ENCODE measurements at places on chromosomes 16 and 17.

- DNase-seq: no peak
Observed at GRCh38 chr16:65704866-65705265, 583.0 kb upstream of the CDH11 start.

DNA sequence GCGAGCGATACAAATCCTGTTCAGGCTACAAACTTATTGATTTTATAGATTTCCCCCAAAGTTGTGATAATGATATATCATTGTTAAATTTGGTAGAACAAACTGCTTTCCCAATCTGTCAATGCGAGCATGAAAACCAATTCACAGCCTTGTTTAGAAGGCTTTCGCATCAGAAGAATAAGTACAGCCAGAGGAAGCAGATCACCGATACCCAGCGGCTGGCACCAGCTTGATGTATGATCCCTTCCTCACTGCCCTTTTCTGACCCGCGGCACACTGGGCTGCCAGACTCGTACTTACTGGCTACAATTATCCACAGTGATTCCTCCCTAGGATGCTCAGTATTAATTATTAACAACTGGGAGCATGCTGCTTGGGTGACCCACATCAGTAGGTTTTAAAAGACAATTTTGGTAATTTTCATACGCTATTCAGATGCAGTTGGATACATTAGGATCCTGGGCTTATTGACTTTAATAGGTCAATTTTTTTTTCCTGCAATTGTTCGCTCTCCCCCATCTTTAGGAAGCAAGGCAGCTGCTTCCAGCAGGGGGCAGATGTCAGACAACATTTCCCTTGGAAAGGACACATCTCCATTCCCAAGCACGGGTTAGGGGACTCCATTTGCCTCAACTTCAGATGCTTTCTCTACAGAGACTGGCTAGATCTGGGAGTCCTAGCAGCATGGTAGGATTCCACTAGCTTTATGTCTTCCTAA lies 582.7 kb upstream of the PSMD7 start:
- no peak for DNase-seq

DNA sequence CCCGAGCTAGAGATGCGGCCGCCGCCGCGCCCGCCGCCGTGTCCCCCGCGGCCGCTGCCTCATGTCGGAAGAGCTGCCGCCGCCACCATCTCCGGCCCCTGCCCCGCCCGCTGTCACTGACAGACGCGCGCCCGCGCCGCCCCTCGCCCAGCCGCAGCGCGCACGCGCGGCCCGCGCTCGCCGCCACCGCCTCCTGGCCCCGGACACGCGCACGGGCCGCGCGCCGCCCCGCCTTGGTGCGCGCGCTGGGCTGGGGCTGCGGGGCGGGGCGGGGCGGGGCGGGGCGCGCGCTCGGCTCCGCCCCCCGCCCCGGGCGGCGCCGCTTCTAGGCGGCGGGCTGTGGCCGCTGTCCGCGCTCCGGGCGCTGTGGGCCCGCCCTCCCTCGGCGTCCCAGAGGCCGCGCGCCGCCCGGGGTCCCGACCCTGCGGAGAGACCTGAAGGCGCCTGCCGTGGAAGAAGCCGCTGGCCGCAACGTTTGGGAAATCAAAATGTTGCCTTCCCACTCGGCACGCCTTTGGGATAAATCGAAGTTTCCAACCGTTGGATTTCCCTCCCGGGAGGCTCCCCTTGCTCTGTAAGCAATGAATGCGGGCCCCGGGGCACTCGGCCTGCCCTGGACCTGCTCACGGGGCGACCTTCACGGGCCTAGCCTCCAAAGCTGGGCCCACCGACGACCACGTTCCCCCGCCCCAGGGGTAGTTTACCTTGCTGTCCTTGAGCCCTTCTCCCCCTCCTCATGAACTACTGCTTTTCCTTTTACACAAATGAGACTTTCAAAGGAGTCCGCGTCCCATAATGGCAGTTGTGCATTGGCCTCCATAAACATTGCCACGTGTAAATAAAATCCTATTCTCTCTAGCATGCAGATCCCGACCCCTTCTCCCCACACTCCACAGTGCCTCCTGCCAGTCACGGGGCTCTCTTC lies at the start of gene ADCY9:
TSS of gene ADCY9 (minus strand) at position 118 of the 925 bp plus-strand sequence. CDS start 1,000 bp downstream, outside the sequence.
- no peak for DNase-seq

DNA sequence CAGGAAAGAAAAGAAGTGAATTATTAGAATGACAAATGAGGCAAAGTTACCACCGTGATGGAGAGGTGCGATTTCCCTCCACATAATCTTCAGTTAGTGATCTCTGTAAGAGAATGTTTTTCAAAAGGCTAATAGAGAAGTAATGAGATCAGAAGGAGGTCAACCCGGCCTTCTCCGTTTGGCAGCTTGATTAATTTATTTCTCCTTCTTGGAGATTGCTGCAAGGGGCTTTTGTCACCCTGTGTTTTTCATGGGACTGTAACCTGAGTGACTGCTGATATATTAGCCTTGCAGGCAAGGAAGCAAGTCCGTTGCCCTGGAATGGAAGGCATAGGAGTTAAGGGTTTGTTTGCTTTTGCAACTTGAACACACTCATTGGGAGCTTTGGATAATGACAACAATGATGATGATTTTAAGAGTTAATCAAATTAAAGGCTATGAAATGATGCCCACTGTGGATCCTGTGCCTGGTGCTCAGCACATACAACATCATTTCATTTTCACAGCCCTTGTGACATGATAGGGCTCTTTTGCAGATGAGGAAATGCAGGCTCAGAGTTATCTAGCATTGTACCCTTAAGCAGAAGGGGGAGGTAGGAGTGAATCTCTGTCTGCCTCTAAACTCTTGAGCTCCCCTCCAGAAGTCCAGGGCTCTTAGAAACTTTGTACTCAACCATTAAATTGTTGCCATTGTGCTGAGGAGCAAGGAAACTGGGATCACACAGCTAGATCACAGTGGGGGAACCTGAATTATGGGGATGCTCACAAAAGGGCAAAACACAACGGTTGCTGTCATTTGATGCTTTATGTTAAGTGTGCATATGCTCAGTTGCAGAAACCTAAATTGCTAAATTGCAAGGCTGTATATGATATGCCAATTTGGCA lies 226.3 kb downstream of the WWOX start:
- DNase-seq: no peak

GRCh38 chr16:8756755-8757154 lies 40.7 kb downstream of the TMEM186 start:
- DNase-seq: no peak

- DNase-seq: no peak
Observed at GRCh38 chr16:85392756-85393673, 220.1 kb upstream of the GSE1 start.

DNA sequence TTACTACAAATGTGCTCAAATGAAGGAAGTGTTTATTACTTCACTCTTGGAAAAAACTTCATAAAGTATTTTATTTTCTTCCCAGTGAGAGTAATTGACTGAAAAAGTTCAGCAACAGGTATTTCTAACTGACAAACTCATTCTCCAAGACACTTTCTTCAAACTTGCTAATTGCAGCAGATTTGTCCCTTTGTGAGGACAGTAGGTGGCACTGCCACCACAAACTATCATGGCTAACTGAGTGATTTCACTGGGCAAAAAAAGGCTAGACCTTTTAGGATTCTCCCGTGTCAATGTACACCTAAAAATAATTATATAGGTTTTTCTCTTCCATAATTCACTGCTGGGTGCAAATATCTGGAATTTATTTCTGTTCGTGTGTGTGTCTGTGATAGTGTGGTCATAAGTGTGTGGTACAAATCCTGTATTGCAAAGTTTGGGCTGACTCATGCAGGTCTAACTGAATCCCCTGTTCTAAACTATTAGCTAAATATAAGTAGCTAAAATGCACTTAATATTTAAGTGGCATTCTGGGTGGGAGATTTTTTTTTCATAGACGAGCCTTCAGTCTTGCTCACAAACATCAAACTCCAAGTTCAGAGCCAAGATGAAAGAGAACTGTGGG lies 3.9 kb downstream of the HS3ST3A1 start:
- no peak for DNase-seq

GRCh38 chr17:13102477-13102876 lies 84.7 kb upstream of the ELAC2 start:
- no peak for DNase-seq

GRCh38 chr17:65674246-65675045 lies 113.0 kb upstream of the AXIN2 start:
- no peak for DNase-seq

- no peak for DNase-seq
Observed at GRCh38 chr17:58786586-58787295, 31.1 kb downstream of the PPM1E start.

DNA sequence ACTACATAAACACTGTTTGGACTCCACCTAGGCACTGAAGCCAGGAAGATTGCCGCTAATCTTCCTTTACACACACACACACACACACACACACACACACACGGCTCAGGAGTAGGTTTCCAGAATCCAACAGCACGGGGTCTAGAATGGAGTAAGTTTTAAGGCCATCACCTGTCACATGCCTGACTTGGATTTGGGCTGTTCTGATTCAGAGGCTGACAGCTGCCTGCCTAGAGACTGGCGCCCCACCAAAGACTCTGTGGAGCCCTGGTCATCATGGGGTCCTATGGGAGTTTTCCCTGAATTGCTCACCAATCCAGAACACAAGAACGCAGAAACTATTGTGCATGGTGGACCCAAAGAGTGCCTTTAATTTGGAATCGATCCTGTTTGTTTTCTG lies 10.9 kb downstream of the CDRT4 start:
- DNase-seq: no peak

- DNase-seq: no peak
Observed at GRCh38 chr17:44775838-44776621, 17.2 kb downstream of the ADAM11 start.

GRCh38 chr17:78355045-78355641 lies 4.7 kb downstream of the SOCS3 start:
- DNase-seq: no peak

- DNase-seq: no peak
Observed at GRCh38 chr17:76004750-76005262, 4.2 kb downstream of the CDK3 start.

GRCh38 chr17:80807014-80807413 lies 184.6 kb upstream of the CHMP6 start:
- DNase-seq: no peak

DNA sequence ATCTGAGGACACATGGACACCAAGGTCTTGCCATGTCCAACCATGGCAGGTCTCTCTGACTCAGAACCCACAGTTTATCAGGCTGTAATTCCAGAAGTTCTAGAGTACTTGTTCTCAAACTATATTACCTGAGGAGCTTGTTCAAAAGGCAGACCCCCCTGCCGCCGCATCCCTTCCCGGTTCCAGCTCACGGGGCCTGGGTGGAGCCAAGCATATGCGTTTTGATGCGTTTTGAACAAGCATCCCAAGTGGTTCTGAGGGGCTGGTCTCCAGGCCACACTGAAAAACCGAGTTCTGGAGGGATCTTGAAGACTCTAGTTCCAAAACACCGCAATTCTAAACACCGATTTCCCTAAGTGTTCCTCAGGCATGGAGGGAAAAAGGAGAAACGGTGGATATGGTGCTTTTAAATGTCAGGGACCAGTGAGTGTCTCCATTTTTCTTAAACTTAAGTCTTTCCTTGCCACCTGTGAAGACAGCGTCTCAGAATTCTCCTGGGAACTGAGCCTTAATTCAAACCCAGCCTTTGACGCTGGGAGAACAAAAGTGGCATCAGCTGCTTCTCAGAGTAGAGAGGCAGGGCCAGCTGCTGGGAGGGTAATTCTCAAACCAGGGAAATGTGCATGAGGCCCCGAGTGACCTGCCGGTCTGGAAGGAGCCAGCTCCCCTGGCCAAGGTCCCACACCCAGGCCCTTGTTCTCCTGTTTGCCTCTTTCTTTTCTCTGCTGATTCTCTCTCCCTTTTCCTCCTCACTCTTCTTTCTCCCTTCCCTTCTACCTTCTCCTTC lies 84.4 kb upstream of the PLCG2 start:
- DNase-seq: no peak

DNA sequence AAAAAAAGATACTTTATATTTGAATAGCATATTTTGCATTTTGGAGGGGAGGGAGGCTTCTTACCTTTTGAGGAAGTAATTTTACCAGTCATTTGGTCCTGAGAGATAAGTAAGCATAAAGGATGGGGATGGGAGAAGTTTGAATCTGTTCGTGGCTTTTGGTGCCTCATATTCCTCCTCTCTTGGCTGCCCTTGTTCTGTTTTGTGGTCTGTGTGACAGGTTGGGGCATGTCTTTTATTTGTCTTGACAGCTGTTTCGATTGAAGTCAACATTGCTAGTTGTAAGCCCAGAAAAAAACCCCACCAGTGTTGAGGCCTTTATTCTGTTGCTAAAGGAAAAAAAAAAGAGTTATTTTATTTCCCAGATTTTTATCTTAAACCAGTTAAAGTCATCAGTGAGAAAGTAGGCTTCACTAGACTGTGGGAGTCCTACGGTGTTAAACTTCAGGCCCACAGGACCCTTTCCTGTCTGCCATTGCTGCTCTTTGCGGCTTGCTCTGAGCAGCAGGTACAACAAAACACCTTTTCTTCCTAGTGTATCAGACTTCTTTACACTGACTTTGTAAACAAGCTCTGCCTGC lies 11.4 kb downstream of the SLC7A6 start:
- DNase-seq: no peak

DNA sequence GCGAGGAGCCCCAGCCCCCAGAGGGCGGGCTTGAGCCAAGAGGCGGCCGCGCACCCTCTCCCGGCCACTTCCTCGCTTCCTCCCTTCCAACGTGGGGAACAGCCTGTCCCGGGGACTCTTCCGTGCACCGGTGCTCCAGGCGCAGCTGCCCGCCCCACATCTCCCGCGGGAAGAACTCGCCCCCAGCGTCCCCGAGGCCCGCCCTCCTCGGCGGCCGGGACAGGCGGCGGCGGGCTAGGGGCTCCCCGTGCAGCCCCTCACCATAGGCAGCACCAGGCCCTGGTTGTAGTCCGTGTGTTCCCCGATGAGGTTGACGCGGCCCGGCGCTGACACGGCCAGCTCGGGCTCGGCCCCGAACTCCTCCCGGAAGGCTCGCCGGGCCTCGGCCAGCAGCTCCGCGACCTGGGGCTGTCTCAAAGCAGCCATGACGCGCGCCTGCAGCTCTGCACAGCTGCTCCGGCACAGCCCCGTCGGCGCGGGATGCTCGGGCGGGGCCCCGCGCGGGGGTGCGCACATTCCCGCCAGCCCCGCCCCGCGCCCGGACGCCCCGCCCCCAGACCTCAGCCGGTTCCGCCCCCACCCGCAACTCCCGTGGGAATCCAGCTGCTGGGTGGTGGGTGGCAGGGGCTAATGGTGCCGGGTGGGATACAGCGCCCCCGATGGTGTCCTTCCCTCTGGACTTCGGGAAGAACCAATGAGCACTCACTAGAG lies at the start of gene GALK1:
TSS of gene GALK1 (minus strand) at position 482 of the 711 bp plus-strand sequence. CDS start at position 426, 56 bp downstream.
- DNase-seq: no peak

DNA sequence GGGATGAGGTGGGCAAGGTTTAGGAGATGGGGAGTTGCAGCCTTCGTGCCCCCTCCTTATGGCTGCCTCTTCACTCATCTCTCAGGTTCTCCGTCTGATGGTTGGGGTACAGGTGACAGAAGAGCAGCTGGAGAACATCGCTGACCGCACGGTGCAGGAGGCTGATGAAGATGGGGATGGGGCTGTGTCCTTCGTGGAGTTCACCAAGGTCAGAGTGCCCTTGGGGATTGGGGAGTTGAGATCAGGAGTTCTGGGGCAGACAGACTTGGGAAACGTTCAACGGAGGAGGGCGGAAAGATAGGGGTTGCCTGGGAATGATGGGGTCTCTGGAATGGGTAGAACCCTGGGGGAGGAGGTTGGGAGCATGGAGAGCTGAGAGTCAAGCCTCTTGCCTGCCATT lies 2.3 kb downstream of the CHP2 start:
- DNase-seq: no peak
